ENCODE measurements at places on chromosomes 1 and 21.

GRCh38 chr21:39612233-39613040 is at the start of gene B3GALT5:
TSS of gene B3GALT5 (plus strand) at chr21:39612940. CDS start at chr21:39660560, 47,620 bp downstream.
- DNase-seq, result peak; percentile 20

DNA sequence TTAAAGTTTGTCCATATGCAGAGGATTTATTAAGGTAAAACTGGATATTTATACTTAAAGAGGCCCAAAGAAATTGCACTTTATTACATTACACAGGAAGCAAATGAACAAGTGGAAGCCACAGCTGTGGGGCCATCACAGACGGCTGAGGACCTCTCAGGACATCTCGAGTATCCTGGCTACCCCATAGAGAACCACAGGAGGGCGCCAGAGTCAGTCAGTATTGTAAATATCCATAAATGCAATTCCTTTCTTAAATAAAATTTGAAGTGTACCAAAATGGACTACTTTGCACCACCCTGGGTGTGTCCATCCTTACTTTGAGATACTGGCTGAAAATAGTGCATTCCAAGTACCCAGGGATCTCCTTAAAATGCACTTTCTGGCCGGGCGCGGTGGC is 257.2 kb downstream of the MRPL39 start:
- DNase-seq, result no peak

DNA sequence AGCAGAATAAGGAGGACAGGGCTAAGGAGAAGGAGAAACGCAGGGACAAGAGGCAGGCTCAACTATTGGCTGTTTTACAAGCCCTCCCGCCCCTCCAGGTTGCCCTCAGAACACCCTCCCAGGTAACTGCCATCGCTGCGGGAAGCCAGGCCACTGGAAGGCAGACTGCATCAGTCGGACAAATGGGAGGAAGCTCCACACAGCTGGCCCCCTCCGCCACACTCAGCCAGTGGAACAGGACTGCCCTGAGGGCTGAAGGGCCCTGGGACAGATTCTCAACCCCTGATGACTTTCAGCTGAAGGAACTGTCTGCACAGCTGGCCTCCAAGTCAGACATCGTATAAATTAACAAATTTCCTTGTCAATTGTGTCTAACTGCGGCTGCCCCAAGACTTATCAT is 21.8 kb downstream of the LRRC3 start:
- DNase-seq, result no peak

- DNase-seq, result no peak
These were observed 218.6 kb upstream of the PLXNA2 start for GRCh38 chr1:208462761-208463160.

DNA sequence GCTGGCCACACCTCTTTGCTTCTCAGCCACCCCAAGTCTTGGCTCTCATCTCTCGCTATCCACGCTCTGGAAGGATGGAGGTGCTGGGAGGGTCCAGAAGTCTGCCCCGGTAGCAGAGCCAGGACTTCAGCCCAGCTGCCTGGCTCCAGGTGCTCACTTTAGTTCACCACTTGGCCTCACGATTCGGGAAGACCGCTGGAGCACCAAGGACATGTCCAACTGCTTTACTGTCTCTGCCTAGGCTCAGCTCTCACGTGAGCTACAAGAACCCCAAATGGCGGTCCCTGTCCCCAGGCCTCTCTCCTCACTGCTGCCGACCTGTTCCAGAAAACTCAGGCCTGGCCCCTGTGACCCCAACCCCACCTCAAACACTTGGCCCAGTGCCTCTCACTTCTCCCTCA is 3.4 kb downstream of the TRIM11 start:
- no peak for DNase-seq

- no peak for DNase-seq
These were observed 33.4 kb upstream of the RNPC3 start for GRCh38 chr1:103492003-103492625.

DNA sequence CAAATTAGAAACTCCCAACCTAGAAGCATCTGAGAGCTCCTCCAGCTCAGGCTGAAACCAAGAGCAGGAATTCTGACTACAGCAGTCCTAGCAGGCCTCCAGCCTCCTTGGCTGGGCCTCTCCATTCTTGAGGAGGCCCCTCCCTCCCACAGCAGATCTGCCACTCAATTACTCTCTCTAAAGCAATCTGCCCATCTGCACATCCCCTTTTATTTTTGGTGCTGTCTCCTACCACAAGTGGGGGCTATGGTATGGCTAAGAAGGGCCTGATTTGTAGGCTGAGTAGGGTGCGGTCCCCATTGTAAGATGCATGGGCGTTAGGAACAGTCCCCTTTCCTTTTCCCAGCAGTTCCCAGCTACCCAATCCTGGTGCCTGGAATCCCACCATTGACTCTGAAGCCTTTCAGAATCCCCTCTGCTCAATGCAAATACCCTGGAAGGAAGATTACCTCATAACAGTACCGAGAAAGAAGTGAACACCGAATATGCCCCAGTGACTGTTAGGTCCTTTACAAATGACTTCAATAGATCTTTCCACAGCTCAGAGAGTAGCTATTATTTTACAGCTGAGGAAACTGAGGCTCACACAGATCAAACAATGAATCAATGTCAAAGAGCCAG is 11.6 kb upstream of the TTC39A start:
- DNase-seq, result no peak

DNA sequence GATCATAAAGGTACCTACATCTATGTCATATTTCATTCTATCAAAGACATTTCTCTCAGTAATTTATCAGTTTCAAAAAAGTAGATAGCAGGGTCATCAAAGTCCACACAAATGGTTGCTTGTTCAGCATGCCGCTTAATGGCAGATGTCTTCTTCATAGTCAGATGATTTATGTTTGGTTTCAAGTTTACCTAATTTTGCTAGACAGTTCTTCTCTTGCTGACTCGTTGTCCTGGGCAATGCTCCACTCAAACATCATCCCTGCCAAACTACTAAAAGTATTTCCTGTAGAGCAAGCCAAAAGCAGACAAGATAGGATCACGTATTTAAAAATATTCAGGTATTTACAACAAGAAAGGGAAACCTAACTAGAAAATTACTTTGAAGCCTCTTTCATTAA is 13.6 kb downstream of the NUP210L start:
- DNase-seq, result no peak

GRCh38 chr1:5998906-5999301 is 6.7 kb upstream of the NPHP4 start:
- DNase-seq, result no peak

DNA sequence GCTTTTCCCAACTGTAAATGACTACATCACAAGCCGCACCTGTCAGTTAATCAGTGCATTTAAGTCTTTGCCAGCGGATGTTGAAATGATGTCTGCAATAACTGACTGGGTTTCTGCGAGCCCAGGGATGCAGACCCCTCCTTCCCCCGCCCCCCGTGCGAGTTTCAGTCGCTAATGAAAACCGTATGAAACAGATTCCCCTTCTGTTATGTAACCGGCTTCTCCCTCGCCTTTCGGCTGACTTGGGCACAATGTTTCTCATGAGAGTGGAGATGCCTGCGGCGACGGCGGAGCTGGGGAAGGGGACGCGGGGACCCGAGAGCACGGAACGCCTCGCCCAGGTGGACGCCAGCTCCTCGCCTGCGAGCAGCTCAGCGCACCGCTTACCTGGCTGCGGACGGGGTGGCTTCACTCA is 753 bp downstream of the KCNJ6 start:
- DNase-seq, result peak; percentile 74

DNA sequence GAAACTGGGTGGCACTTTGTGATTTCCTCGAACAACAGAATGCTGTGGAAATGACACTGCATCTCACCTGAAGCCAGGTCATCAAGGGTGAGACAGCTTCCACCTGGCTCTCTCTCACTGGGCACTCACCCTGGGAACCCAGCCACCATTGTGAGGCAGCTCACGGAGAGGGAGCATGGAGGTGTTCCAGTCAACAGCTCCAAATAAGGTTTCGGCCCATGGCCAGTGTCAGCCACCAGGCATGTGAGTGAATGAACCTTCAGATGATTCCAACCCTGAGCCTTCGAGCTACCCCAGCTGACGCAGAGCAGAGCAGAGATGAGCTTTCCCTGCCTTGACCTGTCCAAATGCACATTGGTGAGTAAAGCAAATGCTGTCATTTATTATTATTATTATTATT is 58.1 kb downstream of the SYDE2 start:
- no peak for DNase-seq

- DNase-seq, result no peak
These were observed 192.1 kb upstream of the DAB1 start for GRCh38 chr1:57615956-57616355.

GRCh38 chr1:69421286-69421685 is 146.4 kb upstream of the LRRC7 start:
- no peak for DNase-seq

DNA sequence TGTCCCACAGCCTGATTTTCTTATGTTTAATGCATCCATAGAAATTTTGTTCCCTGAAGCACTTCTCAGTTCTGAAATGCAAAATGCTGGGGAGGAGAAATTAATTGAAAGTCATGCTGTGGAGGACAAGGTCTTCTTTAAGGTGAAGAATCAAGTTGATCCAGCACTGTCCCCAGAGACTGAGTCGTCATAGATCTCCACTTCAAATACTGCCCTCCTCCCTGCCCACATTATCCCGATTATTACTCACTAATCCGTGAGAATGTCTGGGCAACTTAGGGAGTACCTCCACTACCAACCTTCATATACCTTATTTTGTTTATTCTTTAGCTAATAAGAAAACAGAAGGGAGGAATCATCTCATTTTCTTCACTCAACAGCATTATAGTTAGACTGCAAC is 70.0 kb upstream of the FMN2 start:
- DNase-seq, result no peak

GRCh38 chr1:47708019-47708535 is 270.2 kb downstream of the FOXD2 start:
- no peak for DNase-seq

DNA sequence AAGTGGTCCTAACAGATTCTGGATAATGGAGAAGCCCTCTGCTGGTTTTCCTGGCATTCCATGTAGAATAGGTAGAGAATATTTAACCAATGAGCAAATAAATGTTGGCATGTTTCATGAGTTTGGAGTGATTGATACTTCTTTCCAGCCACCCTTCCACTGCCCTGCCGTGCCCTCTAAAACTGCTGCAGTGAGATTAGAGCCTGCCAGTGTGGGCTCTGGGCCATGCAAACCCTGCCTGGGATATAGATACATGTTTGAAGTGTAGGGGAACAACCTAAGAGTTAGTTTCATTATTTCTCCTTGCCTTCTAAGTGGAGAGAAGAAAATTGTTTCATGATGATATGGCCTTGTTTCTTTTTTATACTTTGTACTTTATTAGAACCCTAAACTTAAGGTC is 10.4 kb downstream of the UBE2Q1 start:
- no peak for DNase-seq

DNA sequence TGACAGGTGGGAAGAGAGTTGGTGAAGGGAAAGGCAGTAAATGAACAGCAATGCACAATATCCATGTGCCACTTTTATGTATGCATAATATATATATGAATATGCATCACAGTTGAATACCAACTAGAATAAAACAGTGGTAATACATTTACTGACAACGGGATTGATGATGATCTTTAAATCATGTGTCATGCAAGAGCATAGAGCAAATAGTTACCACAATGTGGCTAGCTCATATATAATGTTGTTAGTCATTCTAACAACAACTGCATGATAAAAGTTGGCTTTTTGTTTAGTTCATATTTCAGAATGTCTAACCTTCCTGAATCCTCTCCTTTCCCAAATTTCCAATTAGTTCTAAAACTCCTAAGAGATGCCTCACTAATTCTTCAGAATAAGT is 46.4 kb downstream of the GORAB start:
- DNase-seq, result no peak

- DNase-seq, result no peak
These were observed 132.4 kb downstream of the MAP3K21 start for GRCh38 chr1:233459968-233460367.

GRCh38 chr1:210049616-210050015 is 111.6 kb downstream of the SYT14 start:
- no peak for DNase-seq

- no peak for DNase-seq
These were observed 94.9 kb upstream of the IGSF21 start for GRCh38 chr1:18012686-18013085.

DNA sequence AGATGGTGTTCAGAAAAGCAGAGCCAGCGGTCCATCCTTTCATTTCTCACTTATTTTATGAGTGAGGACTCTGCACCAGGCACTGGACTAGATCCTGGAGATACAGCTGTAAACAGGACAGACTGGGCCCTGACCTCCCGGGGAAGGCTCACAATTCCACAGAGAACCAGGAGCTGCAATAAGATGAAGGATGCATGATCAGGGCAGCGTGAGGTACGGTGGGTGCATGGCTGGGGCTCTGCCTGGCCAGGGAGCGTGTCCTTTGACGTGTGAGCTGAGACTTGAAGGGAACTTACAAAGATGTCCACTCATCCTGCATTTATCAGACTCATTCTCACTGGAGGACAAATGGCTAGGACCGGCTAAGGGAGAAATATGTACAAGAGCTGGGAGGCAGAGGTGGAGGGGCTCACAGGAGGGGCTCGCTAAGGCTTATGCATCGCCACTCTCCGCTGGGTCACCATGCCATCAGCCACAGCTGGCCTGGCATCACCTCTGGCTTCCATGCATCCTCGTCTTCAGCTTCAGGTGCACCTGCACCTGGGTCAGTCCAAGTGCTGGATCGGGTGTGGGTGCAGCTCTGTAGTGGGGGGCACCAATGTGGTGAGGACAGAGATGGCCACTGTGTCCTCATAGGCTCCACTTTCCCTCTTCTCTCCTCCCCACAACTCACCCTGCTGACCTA is 213.9 kb downstream of the TOMM20 start:
- DNase-seq, result no peak

DNA sequence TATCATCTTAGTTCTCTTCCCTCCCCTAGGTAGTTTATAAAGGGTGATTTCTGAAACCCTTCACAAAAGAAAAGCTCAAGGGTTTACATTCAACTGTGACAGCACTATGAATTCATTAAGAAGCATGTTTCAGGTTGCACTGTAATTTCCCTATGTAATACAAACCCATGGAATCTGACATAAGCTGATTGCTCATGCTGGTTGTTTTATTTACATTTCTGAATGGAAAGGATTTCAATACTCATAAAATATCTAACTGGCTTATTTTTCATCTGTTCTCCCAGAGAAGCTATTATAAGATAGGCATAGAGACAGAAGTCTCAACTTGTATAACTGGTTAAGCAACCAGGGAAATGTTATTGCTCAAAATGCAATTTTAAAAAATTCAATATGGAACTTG is 20.5 kb downstream of the WNT2B start:
- DNase-seq, result no peak

GRCh38 chr1:93159337-93159736 is 20.9 kb downstream of the TMED5 start:
- no peak for DNase-seq

DNA sequence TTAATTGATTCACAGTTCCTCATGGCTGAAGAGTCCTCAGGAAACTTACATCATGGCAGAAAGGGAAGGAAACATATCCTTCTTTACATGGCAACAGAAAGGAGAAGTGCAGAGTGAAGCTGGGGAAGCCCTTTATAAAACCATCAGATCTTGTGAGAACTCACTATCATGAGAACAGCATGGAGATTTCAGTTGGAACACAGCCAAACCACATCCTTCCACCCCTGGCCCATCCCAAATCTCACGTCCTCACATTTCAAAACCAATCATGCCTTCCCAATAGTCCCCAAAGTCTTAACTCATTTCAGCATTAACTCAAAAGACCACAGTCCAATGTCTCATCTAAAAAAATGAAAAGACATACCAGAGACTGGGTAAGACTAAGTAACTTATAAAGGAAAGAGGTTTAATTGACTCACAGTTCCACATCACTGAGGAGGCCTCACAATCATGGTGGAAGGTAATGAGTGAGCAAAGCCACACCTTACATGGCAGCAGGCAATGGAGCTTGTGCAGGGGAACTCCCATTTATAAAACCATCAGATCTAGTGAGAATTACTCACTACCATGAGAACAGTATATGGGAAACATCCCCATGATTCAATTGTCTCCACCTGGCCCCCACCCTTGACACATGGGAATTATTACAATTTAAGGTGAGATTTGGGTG is 105.2 kb downstream of the MRPL39 start:
- no peak for DNase-seq

All from NCI-H1105 treated with DMSO at 0.1 percent for 48 hours (cell line).